ENCODE measurements at places on chromosomes 1 and 21.

- no peak for DNase-seq
These were observed 46.3 kb upstream of the NTPCR start for GRCh38 chr1:232904131-232904530.

- DNase-seq: no peak
These were observed 44.9 kb downstream of the GFI1 start for GRCh38 chr1:92441697-92442342.

DNA sequence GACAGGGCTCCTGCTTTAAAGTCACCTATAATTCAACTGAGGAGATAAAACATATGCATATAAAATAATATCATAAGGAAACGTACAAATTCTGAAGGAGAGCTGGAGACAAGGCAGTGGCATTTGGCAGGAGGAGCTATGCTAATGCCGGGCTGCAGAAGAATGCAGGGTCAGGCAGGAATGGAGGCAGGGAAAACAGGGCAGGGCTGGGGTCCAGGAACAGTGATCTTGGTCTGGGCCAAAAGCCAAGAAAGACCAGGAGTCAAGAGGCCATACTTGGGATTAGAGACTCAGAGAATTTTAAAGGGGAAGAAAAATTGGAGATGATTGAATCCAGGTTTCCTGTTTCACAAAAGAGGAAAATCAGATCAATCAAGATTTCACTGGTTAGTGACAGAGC is 20.0 kb upstream of the BRDT start:
- DNase-seq: no peak

DNA sequence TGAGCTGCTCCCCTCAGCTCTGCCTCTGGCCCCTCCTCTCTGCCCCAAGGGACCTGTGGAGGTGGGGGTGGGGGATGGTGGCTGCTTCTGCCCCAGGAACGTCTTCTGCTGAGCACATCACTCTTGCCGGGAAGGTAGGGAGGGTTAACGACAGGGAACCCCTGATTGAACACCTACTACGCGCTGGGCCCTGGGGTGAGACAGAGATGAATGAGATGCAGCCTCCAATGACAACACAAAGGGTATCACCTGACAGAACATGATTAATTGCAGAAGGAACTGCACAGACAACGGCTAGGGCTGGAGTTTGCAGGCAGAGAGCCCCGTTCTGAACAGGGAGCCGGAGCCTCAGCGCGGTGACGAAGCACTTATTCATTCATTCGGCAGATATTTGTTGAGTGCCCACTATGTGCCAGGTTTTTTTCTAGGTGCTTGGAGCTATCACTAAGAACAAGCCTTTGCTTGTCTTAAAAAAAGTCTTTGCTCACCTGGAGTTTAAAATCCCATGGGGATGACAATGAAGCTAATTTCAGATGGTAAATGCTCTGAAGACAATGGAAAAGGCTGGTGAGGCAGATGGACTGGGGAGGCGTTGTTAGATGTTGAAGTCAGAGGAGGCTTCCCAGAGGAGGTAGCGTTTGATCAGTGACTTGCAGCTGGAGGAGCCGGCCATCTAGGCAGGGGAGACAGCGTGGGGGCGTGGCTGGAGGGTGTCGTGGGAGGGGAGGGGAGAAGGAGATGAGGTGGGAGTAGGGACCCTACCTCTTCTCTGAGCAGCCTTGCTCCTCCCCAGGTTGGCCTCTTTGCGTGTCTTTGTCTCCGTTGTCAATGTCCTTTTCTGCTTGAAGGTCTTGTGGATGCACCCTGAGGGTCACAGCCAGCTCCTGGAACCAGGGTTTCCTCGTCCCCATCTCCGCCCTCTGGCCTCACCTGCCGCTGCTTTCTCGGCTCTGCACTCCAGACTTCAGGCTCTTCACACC is 103.1 kb upstream of the CSF3R start:
- DNase-seq: no peak

All from HEK293T (cell line).